Activated T-cell treated with anti-CD3 and anti-CD28 coated beads, Interleukin-2, amount 50 U/mL, for 1 hour (primary cell): ENCODE measurements at places on chromosomes 6 and 20.

DNA sequence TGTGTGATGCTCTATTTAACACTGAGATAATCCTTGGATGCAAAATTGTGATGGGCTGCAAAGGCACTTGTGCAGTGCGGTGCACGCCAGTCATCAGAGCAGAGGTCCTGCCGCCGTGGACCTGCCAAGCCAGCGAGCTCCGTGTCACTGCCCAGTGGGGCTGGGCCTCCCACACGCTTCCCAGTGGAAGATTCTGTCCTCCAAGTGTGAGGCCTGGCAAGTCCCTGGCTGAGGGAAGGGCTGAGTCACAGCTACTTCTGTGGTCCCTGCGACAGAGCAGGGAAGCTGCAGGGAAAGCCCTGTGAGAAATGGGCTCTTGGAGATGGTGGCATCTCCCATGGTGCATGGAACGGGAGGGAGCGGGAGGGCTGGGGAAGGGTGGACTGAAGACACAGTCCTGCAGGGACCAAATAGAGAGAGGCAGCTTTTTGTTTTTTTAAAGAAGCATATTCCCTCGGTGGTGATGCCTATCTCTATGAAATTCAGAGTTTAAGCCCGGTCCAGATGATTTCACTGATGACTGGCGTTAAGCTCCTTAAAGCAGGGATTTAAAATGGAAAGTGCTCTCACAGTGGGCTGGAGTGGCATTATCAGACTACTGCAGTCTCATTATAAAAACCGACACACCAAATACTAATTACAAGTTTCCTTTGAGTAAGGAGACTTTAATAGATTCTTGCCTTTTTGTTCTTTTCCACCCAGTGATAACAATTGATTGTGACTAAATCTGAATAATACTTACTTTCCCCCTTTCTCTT, 413.7 kb downstream of the QKI start:
- no peak for DNase-seq

DNA sequence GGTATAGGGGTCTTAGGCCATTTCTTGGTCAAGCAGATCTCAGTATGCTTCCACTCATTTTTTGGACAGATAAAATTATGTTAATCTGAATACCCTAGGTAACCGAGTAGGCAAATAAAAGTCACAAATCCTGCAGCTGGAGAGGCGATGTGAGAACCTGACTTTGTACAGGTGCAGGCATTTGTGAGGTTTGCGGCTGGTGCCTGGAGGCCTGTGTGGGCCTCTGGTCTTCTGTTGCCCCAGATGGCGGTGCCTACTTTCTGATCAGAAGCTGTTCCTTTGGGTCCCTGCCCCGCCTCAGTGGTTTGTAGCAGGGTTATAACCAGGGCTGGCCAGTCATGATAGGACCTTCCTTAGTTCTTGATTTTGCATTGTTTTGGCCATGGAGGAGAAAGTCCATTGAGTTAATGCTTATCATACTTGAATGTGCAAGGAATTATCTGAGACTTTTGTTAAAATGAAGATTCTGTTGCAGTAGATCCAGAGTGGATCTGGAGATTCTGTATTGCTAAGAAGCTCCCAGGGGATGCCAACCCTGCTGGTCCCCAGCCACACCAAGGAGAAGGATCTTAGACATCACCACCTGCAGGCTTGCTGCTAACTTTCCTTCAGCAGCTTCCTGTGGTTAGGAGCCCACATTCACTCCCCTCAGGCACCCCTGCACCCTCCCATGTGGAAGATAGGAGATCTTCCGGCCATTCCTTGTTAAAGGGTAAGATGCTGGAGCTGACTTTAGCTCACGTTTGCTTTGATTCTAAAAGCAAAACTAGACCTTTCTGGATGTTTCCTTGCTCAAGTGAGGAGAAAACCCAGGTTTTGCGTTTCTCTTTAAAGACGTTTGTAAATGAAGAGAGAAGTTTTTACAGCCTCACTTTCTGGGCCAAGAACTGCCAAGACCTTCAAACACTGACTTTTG, 50.7 kb downstream of the LRRC1 start:
- no peak for DNase-seq

DNA sequence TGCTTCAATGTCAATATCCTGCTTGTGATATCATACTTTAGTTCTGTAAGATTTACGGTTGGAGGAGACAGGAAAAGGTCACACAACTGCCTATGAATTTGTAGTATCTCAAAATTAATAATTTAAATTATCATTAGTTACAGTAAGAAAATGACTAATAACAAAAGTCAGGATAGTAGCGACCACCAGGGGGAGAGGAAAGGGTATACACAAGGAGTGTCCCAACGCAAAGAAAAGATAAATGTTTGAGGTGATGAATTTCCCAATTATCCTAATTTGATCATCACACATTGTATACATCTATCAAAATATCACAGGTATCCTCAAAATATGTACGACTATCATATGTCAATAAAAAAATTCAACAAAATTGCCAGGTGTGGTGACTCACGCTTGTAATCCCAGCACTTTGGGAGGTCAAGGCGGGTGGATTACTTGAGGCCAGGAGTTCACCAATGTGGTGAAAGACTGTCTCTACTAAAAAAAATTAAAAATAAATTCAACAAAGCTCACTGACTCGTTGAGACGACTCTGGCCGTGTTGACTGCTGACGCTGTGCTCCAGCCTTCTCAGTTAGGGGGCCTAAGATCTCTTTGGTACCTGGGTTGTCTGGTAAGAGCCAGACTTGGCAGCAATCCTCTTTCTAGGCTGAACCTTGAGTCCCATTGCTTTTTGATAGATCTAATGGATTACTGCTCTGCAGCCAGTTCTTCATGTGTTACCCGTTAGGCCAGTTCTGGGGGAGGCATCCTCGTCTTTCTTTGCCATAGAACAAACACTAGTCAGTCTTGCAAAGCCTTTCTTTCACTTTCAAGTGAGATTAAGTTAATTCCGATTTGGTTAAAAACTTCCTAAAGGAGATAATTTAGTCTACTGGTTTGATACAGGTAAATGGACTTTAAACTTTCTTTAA, 9.0 kb upstream of the OVOL2 start:
- DNase-seq = no peak

DNA sequence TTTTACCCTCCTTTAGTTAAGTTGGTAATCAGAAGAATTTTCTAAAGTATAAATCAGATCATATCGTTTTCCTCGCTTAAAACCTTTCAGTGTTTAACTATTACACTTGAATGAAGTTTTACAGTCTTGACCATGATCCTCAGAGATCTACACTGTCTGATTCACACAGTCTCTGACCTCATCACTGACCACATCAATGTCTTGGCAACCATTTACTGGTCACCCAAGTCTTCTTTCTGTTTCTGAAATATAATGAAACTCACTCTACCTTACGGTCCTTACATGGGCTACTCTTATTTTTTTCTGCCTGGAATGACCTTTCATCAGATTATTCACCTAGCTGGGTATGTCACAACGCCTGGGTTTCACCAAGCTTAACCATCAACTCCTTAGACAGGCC, 71.4 kb downstream of the ADGB start:
- no peak for DNase-seq

DNA sequence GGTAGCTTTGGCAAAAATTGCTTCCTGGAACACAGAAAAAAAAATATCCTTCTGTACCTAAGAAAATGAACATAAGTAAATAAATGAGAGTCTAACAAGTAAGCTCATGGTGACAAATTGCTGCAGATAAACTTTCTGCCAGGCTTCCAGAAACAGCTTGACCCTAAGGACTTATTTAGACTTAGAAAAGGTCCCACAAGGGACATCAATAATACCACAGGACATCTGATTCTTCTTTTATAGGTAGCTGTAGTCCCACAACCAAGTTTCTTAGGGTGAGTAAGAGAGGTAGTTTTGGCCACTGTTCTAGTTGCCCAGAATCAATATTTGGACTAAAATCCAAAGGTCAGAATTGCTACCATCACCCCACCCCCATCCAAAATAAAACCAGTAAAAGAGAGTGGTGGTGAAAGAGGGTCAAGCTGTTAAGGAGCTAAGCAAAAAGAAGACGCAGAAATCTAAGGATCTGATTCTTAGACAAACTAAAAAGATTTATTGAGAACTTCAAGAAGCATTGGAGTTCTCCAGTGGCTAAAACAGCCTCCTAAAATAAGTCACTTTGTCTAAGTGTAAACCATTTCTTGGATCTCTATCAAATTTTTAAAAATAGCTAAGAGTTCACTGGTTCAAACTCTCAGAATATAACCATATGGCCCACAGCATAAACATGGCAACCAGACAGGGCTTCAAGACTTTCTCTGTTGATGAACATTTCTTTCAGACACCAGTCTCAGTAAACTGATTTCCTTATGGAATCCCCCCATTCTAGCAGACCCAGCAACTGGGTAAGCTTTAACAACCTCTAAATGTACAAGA, 180.6 kb downstream of the PTPRK start:
- no peak for DNase-seq

DNA sequence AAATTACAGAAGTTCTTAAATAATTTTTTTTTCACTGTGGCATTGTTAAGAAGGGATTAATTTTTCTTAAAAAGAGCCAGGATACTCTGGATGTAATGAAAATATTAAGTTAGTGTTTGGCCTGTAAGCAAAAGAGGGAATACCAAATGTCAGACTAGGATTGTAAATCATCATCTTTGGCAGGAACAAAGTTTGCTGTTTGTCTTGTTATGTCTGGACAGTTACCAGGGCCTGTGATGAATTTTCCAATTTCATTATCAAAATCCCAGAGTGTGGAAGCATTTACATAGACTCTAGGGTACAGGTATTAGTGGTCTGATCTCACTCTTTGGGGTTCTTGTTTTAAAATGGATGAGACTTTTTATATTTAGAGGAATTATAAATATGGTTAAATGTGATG, 26.1 kb downstream of the CEP57L1 start:
- no peak for DNase-seq

- DNase-seq = no peak
These were observed 67.9 kb downstream of the TRMT11 start for GRCh38 chr6:126054258-126054702.

GRCh38 chr6:133906050-133906449, 17.1 kb downstream of the TCF21 start:
- no peak for DNase-seq

DNA sequence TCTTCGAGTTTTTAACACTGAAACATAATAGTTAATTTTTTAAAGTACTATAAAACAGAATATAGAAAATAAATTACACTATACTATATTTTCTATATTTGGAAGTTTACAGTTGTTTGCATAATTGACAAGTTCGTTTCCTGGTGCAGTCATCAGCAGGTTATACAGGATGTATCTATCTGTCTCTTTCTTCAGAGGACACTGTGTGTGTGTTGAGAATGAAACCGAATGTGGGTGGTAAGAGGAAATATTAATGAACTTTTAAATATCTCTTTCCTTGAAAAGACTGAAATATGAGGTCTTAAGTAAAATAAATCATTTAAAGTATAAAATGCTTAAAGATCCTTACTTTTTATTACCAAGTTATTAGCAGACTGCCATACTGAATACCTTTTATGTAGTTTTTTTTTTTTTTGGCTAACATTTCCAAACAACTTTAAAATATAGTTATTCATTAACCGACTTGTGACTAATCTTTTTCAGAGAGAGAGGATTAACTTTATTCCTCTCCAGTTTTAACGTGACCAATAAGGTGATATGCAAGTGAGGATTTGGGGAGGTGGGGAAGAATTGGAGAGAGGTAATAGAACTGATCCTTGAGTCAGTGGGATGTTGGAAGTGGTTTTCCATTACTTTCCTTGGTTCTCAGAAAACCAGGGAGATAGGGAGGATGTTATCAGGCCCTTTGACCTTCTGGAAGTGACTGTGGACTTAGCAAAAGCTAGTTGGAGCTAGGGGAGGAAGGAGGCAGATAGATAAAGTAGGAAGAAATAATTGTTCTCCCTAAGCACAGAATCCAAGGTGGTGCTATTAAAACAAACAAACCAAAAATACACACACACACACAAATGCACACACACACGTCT, 380.0 kb upstream of the FLRT3 start:
- no peak for DNase-seq
